ENCODE measurements at places on chromosomes 2 and 18.

DNA sequence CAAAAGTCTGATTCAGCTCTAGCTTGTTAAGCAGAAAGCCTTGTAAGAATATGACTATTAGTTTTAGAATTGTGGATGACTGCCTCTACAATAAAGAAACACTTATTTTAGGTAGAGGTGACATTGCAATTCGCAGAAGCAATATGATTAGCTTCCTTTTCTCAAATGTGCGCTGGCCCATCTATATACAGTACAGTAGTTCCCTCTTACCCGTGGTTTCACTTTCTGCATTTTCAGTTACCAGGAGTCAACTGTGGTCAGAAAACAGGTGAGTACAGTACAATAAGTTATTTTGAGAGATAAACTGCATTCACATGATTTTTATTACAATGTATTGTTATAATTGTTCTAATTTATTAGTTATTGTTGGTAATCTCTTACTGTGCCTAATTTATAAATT lies 405.1 kb downstream of the GPD2 start:
- no peak for DNase-seq

- DNase-seq: peak; percentile 79
These were observed 79.4 kb upstream of the ASB18 start for GRCh38 chr2:236343400-236344161.

- DNase-seq: no peak
These were observed 63.5 kb upstream of the FRZB start for GRCh38 chr2:182929972-182930371.

GRCh38 chr2:207477896-207478295 lies 51.9 kb upstream of the CREB1 start:
- no peak for DNase-seq

DNA sequence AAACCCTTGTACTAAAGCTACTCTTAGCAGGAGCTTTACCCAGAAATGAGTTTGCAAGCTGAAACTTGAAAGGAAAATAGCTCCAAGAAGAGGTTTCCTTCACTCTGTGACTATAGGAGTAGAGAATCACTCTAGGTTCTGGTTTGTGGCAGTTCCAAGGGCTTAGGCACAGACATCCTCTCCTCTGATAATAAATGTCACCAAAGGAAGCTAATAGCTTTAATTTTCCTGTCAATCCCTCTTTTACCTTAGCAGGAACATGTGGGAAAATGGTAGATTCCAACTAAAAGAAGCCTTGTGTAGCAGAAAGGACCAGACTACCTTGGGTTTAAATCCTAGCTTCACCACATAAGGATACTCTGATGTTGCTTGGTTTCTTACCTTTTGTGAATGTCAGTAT lies 104.0 kb downstream of the FSHR start:
- DNase-seq: no peak

GRCh38 chr2:241540771-241541561 lies 17.6 kb upstream of the BOK start:
- DNase-seq: no peak

- DNase-seq: no peak
These were observed 221.6 kb downstream of the NCKAP5 start for GRCh38 chr2:133346654-133347053.

- DNase-seq: no peak
These were observed 178.0 kb downstream of the MTCL1 start for GRCh38 chr18:8883409-8883668.

DNA sequence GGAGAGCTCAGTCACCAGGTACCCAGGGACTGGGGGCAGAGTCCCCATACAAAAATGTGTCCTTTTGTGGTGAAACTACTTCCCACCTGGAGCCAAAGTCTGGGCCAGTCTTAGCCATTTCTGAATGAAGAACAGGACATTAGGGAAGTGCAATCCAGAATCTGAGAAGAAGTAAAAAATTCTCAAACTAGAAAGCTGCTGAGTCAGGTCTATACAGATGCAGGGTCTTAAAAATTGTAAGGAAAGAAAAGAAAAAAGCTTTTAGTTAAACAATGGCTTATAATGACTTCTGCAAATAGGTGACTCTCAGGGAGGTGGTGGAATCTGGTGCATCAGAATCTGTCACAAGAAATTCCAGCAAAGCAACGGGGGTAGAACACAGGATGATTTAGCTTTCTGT lies 13.5 kb downstream of the ZBTB7C start:
- DNase-seq: no peak

- no peak for DNase-seq
These were observed 25.1 kb upstream of the ME2 start for GRCh38 chr18:50853863-50854271.

GRCh38 chr2:54629390-54629789 lies 94.1 kb upstream of the EML6 start:
- no peak for DNase-seq

DNA sequence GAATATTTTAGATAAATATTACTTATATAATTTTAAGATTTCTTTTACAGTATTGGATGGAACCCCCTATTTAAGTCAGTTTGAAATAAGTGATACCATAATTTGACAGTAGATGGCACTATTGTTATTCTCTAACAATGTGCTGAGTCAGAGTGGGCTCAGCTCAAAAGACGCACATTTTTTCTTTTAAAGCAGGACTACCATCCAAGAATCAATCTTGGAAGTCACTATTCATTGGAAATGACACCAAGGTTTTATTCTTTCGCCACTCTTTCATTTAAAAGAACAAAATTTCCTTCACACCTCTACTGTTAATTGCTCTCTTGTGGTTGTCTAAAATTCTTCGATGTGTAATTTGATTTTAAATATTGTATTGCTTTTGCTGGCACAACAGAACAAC lies 32.6 kb upstream of the SPAG16 start:
- DNase-seq: peak; percentile 83

- no peak for DNase-seq
These were observed 666.3 kb downstream of the KCNJ3 start for GRCh38 chr2:155364766-155365165.

GRCh38 chr2:3638456-3638810 lies 19.6 kb upstream of the ALLC start:
- DNase-seq: no peak

DNA sequence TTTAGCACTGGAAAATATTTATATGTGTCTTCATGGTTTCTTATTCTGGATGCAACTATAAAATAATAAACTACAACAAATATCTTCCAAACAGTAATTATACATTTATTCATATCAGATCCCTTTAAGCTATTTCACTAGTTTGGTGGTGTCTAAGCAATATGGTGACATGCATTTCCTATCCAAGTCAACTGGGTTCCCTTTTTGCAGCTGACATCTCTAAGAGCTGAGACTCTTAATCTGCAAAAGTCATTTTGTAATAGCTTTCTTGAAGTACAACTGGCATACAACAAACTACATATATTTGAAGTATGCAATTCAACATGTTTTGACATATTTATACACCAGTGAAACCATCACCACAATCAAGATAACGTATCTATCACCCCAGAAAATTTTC lies 59.9 kb upstream of the SLC1A4 start:
- no peak for DNase-seq

- no peak for DNase-seq
These were observed 367.1 kb downstream of the ZEB2 start for GRCh38 chr2:144152817-144153271.

DNA sequence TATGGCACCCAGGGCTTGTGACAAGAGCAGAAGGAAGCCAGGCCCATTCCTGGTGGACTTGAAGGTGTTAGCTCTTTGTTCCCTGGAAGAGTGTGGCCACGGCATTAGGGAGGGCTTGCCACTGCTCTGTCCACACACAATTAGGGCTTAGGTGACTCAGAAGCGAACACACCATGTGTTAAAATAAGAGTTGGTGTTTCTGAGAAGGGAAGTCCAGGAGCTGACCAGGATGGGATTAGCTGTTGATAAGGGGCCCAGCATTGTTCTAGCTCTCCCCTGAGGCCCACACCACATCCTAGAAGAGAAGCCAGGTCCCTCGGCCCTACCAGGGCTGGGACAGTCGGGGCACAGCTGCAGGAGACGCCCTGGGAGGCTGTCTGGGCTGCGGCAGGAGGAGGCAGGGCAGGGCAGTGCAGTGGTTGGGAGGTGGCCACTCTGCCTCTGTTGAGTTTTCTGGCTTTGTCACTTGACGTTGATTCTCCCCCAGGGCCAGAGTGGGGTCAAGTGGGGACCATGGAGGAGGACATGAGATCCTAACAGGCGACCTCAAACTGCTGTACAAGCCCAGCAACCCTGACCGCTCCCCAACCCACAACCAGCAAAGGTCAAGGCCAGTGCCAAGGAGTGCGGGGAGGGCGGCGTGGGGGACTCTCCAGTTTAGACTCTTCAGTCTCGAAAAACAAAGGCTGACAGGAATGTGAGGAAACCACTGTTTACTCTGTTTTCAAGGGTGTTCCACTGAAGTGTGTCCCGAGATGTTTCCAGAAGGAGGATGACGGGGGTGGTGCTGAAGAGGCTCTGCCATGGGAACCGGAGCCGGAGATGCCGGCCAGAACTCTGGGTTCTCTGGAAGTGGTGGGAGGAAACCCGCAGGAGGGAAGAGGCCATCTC lies 16.8 kb downstream of the GNLY start:
- no peak for DNase-seq

DNA sequence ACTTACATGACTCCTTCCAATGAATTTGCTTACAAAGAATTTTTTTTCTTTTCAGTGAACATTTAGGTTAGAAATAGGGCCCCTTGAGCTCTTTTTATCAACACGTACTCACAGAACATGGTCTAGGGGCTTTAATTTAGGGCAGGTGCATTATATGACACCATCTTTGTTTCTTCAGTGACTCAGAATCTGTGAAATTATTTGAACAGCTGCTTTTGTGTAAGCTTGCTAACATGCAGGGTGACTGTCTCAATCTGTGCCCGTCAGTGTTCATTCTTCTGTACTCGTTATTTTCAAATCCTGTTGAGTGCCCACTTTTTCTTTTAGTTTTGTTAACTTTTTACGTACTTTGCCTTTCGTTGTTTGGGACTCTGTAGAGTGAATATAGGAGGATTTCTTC lies 52.8 kb upstream of the CABYR start:
- DNase-seq: no peak

GRCh38 chr2:56271275-56271674 lies 87.5 kb downstream of the CCDC85A start:
- no peak for DNase-seq

GRCh38 chr2:190526105-190526750 lies 8.3 kb downstream of the NEMP2 start:
- DNase-seq: no peak

- DNase-seq: peak; percentile 2
These were observed 148.1 kb upstream of the SIX3 start for GRCh38 chr2:44793322-44793870.

- no peak for DNase-seq
These were observed 6.0 kb upstream of the NFE2L2 start for GRCh38 chr2:177270531-177270930.

- DNase-seq: peak; percentile 3
These were observed 69.4 kb downstream of the XIRP2 start for GRCh38 chr2:166957686-166958085.

DNA sequence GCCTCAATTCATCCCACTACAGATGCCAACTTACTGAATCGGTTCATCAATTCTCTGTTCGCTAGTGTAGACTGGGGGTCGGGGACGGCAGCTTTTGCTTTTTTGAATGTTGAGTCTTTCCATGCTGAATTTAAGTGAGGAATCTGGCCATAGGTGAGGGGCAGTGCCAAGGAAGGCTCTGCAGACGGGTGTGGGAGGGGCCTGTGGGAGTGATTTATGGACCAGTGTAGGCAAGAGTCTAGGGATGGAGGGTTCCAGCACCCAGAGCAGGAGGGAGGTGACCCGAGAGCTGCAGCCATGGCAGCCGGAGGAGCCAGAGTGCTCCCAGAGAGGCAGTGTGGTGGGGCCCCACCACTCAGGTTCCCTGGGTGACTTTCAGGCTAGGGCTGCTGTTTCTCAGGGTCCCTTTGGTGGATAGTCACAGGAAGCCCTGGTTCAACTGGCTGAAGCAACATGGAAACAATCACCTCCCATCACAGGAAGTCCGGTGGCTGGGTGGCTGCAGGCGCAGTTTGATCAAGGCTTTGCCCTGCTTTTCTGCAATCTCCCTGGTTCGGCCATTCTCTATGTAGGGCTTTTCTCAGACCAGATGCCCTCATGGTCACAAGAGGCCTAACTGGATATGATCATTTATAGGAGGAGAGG lies 16.9 kb upstream of the TEX44 start:
- no peak for DNase-seq

DNA sequence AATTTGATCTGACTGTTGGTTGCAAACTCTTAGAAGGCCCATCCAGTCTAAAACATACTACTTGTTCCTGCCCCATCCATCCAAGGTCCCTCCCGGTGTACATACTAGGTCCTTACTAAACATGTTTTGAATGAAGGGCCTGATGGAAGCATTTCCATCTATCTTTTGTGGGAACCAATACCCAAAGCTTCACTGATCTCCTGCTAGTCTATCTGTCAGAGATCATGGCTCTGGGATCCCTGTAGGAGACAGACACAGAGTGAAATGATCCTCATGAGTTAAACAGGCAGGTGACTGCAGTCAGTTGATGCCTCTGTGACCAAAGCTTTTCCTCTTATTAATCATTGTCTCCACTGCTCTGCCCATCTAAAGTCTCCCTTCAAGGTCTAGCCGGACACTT lies 115.0 kb downstream of the ST6GAL2 start:
- no peak for DNase-seq

GRCh38 chr2:14673351-14673875 lies 40.9 kb downstream of the LRATD1 start:
- no peak for DNase-seq

- DNase-seq: no peak
These were observed 5.2 kb downstream of the D2HGDH start for GRCh38 chr2:241739651-241740050.

DNA sequence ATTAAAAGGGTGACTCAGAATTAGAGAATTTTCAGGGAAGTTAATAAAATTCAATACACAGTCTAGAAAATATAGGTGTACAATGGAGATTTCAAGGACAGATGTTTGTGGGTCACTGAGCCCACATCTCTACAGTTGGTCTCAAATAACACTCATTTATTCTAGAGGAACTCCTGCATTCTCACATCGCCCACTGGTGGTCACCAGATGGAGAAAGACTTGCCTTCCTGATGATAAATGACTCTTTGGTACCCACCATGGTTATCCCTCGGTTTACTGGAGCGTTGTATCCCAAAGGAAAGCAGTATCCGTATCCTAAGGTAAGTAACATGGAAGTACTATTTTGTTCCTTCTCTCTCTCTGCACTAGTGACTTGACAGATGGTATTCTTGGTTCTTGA lies 1297.1 kb downstream of the DPP10 start:
- DNase-seq: no peak

- DNase-seq: no peak
These were observed 21.3 kb downstream of the APCDD1 start for GRCh38 chr18:10475654-10476291.

All from Jurkat, Clone E6-1 (cell line).